ENCODE measurements at places on chromosomes 13 and 19.
A peak's percentile ranks its signal among the peaks of the same experiment; 100 is the strongest.

DNA sequence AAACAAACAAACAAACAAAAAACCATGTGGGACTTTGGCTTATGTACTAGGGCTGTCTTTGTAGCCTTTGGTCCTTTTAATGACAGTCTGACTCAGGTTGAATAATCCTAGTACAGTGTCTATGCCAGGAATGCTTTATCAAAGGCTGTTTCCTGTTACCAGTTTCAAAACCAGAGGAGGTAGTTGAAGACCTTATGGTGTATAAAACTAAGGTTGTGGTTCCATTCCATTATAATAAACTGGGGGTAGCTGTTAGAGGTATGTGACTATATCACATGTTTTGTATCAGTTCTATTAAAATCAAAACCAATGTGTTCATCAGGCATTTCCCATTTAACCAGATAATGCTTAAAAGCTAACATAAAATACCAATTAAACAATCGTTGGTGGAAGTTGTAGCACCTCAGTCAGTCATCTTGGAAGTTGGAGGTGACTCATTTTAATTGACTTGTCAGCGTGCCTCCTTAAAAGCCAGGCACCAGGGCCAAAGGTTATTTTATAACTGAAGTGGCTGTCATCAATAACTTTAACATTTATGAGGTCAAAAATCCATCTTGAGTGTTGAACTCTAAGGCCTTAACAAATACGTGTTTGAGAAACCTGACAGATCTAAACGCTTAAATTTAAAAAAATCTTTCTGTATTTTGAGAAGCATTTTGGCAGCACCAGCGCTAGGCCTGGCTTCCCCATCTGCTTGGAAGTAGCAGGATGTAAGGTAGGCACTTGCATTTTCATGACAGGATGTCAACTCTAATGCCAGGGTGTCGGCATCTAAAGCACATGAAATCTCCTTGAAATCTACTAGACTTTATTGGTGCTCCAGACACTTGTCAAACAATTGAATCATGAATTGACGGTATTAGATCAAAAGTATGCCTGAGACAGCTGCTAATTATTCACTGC, 162.5 kb downstream of the LMO7 start:
- no peaks in the 10 kb centered on the region for H3K27me3 ChIP-seq
- no peaks in the 10 kb centered on the region for H3K36me3 ChIP-seq
- DNase-seq, result no peak

GRCh38 chr19:39405261-39405957, 1.2 kb upstream of the ZFP36 start:
- DNase-seq, result no peak
- no peaks in the 10 kb centered on the region for H3K27me3 ChIP-seq
- H3K27ac ChIP-seq, result peak overlapping the region; percentile 100
- peak overlapping the region; percentile 80 for H3K4me3 ChIP-seq

GRCh38 chr19:32188921-32189320, 156.5 kb upstream of the ZNF507 start:
- peaks cover 2% of the 10 kb centered on the region for H3K36me3 ChIP-seq
- peaks cover 36% of the 10 kb centered on the region for H3K27me3 ChIP-seq
- DNase-seq, result no peak
- no peak overlapping the region for H3K27ac ChIP-seq

DNA sequence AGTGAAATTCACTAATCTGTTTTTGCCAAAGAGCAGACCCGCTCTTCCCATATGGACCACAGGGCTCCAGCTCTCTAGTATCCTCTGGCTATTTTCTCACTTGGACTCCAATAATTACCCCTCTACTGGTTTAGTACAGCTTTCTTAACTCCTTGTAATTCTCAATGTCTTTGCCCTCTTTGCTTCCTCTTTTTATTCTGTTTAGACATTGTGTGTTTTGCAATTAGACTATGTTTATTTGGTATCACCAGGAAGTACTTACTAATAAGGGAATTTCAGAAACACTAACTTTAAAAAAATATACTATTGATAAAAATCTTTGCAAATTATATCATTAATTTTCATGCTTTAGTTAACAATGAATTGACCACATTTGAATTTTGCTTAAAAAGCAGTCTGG, 111.6 kb upstream of the OBI1 start:
- H3K36me3 ChIP-seq, result peaks cover 2% of the 10 kb centered on the region
- no peak overlapping the region for H3K4me3 ChIP-seq
- DNase-seq, result no peak
- no peak overlapping the region for H3K27ac ChIP-seq

GRCh38 chr19:45472563-45473366, 5.0 kb downstream of the FOSB start:
- peak overlapping the region; percentile 99 for H3K27ac ChIP-seq
- H3K36me3 ChIP-seq, result peaks cover 93% of the 10 kb centered on the region
- H3K4me3 ChIP-seq, result peak overlapping the region; percentile 95
- DNase-seq, result peak; percentile 29
- H3K4me1 ChIP-seq, result peaks cover 83% of the 10 kb centered on the region
- H3K27me3 ChIP-seq, result no peaks in the 10 kb centered on the region

- no peak overlapping the region for H3K4me3 ChIP-seq
- peaks cover 46% of the 10 kb centered on the region for H3K27me3 ChIP-seq
- H3K27ac ChIP-seq, result no peak overlapping the region
- no peaks in the 10 kb centered on the region for H3K36me3 ChIP-seq
- DNase-seq, result no peak
- peaks cover 6% of the 10 kb centered on the region for H3K4me1 ChIP-seq
Observed at GRCh38 chr13:110458017-110458416, 103.5 kb downstream of the RAB20 start.

DNA sequence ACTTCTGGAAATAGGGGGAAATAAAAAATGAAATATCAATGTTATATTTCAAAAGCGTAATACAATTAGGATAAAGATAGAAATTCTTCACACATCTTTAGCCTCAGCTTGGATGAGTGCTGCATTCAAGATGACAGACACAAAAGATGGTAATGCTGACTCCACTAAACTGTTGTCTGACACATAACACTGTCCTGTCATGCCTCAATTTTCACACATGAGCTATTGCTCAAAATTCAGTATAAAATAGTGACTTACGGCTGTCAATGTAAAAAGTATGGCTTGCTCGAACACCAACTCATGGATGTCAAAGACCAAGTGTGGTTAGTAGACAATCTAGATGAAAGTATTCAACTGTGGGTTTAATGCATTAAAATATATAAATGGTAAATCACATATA, 94.5 kb downstream of the KLF12 start:
- DNase-seq, result no peak
- H3K36me3 ChIP-seq, result peaks cover 5% of the 10 kb centered on the region
- no peak overlapping the region for H3K27ac ChIP-seq

DNA sequence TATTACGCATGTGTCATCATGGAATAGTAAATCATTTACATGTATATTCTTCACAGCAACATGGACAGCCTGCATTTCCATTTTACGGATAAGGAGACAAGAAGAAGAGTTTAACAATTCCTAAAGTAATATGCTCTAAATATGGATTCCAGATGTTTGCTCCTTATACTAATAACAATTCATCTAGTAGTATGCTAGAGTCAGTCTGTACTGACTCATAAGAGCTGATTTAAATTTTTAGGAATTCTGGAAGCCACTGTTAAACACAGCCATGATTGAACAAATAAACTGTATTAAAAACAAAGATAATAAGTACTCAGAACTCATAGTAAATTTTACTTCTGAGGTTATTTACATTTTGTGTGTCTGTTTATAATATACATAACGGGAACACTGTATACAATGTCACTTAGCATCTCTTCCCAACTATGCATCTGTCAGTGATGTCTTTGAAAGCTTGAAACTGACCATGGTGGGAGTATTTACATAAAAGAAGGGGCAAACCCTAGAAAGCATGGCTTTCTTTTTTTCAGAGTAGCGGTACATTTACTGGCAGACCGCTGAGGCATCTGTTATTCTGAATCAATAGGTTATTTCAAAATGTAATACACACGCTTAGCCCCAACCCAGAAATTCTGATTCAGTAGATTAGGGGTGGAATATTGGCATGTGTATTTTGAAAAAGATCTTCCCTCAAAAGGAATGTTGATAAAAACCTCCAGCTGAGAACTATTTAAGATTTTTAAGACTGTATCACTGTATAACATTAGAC, 12.9 kb downstream of the ZC3H13 start:
- H3K27ac ChIP-seq, result no peak overlapping the region
- H3K27me3 ChIP-seq, result no peaks in the 10 kb centered on the region
- DNase-seq, result no peak
- H3K4me3 ChIP-seq, result no peak overlapping the region
- H3K4me1 ChIP-seq, result peaks cover 23% of the 10 kb centered on the region

GRCh38 chr13:40682449-40683240, 16.2 kb upstream of the FOXO1 start:
- H3K4me1 ChIP-seq, result no peaks in the 10 kb centered on the region
- H3K36me3 ChIP-seq, result no peaks in the 10 kb centered on the region
- H3K4me3 ChIP-seq, result no peak overlapping the region
- DNase-seq, result no peak
- no peaks in the 10 kb centered on the region for H3K27me3 ChIP-seq
- H3K27ac ChIP-seq, result no peak overlapping the region

- DNase-seq, result no peak
- H3K36me3 ChIP-seq, result peaks cover 20% of the 10 kb centered on the region
- H3K27ac ChIP-seq, result no peak overlapping the region
- H3K4me1 ChIP-seq, result peaks cover 19% of the 10 kb centered on the region
- H3K27me3 ChIP-seq, result no peaks in the 10 kb centered on the region
Observed at GRCh38 chr19:58398545-58398944, 3.1 kb downstream of the RNF225 start.

- no peak for DNase-seq
- H3K36me3 ChIP-seq, result peaks cover 9% of the 10 kb centered on the region
- no peak overlapping the region for H3K27ac ChIP-seq
- H3K4me1 ChIP-seq, result peaks cover 22% of the 10 kb centered on the region
Observed at GRCh38 chr13:41196620-41197019, 2.3 kb upstream of the KBTBD7 start.

- H3K4me1 ChIP-seq, result no peaks in the 10 kb centered on the region
- H3K27ac ChIP-seq, result no peak overlapping the region
- H3K4me3 ChIP-seq, result no peak overlapping the region
- no peaks in the 10 kb centered on the region for H3K36me3 ChIP-seq
Observed at GRCh38 chr13:62931853-62932252, 1516.2 kb upstream of the PCDH20 start.

DNA sequence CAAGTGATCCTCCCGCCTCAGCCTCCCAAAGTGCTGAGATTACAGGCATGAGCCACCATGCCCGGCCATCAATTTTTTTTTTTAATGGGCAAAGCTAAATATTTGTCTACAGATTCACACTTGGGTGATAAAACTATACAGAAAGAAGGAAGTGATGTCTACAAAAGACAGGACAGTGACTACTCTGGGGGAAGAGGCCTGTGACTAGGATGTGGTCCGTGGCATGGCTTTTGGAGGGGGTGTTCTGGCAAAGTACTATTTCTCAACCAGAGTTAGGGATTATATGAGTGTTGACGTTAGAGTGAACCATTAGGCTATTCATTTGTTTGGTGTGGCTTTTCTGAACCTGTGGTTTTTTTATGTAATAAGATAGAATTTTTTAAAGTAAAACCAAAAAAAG, 42.7 kb downstream of the INSR start:
- no peak for DNase-seq
- H3K27ac ChIP-seq, result no peak overlapping the region
- H3K27me3 ChIP-seq, result peaks cover 22% of the 10 kb centered on the region
- H3K36me3 ChIP-seq, result no peaks in the 10 kb centered on the region
